IPS DF 19.7 (cell line): ENCODE measurements at places on chromosomes 5 and 9.

- no peak for DNase-seq
These were observed 446.4 kb upstream of the CCNG1 start for GRCh38 chr5:162990856-162991497.

DNA sequence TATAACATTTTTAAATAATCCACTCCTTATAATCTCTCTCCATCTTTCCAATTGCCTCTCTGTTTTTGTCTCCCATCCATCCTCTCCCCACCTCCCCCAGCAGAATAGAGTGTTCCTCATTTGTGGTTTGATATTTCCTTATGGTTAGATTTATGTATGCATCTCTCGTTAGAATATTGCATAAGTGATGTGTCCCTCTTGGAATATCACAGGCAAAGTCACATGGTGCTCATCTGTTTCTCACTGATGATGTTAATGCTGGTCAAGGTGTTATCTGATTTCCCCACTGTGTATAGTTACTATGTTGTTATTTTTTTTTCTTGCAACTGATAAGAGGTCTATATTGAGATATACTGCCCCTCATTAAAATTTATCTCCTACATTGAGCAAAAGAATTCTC is 3.1 kb upstream of the LRRC70 start:
- no peak for DNase-seq

GRCh38 chr5:98031496-98031895 is 742.0 kb upstream of the RGMB start:
- DNase-seq: no peak

DNA sequence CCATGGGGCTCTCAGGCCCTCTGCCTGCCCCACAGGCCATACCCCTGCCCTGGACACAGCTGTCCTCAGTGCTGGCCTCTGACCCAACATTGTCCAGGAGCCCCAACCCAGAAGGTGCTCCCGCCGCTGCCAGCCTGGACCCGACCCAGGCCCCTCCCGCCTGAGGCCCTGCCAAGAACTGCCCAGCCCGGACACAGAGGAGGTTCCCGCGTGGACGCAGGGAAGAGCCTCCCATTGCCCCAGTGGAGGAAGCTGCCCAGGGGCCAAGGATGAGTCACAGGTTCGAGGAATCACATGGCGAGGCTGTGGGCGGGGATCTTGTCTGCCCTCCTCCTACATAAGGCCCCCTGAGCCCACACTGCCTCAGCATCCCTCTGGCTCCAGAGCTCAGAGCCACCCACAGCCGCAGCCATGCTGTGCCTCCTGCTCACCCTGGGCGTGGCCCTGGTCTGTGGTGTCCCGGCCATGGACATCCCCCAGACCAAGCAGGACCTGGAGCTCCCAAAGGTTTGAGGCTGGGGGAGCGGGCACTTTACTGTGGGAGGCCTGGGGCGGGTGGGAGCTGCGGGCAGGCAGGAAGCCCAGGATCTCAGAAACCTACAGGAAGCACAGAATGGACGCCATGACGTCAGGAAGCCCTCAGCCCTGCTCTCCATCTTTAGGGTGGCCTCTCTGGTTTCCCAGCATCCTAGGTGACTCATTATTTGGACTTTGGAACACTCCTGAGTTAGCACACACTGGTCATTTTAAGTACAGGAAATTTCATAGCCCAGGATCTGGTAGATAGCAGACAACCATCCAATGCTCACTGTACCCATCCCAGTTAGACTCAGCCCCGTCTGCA is at the start of gene PAEP:
PAEP (plus strand) TSS at position 366 of the 844 bp plus-strand sequence.
- no peak for DNase-seq

GRCh38 chr5:28961816-28962215 is 1923.4 kb upstream of the CDH9 start:
- DNase-seq: no peak

DNA sequence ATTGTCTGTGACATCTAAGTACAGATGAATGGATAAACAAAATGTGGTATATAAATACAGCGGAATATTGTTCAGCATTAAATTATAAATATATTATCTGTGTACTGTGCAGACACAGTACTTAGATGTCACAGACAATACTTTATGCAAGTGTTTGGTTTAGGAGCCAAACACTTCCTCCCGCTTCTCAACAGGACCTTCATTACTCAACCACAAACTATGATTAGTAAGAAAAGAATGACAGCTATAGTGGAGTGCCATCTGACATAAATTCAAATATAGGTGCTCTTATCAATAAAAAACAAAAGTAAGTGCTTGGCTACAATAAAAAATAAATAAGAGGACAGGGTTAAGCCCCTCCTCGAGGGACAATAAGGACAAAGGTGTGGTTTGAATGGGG is 38.9 kb upstream of the STX17 start:
- DNase-seq: no peak

- DNase-seq: no peak
These were observed 55.4 kb upstream of the RNF130 start for GRCh38 chr5:180126716-180127681.

DNA sequence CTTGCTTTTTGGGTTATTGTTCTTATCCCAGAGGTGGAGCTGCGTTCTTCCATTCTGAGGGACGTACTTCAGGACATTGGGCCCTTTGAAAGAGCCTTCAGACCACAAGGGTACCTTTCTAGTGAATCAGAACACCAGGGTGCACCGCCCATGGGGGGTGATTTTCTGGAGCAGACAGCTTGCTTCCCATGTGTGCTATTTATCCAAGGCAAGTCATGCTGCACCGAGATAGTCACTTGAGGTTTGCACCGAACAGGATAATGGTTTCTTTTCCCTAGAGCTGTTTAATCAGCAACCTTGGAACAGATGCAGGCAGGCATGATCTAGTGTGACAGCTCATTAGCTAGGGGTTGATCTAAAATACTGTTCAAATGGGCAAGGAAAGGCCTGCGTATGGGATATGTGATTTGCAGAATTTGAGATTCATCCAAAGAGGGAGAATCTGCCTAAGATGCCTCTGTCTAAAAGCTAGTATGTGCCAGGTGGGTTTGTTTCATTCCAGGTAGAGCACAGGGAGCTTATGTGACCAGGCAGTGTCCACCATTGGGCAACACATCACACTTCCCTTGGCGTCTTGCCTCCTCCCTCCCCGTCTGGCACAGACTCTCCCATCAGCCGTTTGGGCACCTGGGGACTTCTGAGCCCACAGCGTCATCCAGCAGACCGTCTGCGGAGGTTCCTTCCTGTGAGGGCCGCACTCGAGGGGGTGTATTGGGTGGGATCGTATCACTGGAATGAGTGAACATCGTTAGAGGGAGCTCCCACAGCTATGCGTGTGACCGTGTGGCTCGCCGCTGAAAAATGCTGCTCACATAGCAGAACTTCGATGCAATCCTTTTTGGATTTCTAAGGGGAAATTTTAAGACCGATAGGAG is 23.0 kb downstream of the ABL1 start:
- no peak for DNase-seq

- no peak for DNase-seq
These were observed 12.5 kb upstream of the SMIM23 start for GRCh38 chr5:171773106-171773505.

GRCh38 chr5:172953776-172954675 is 5.2 kb upstream of the RPL26L1 start:
- DNase-seq: no peak

GRCh38 chr5:135457424-135458071 is 5.4 kb upstream of the TIFAB start:
- DNase-seq: no peak

GRCh38 chr5:141958113-141958512 is at the start of gene PCDH12:
Gene PCDH12 (minus strand): TSS chr5:141958202. CDS start chr5:141957851, 351 bp downstream.
- no peak for DNase-seq

- no peak for DNase-seq
These were observed 83.1 kb downstream of the COL27A1 start for GRCh38 chr9:114238472-114238871.

DNA sequence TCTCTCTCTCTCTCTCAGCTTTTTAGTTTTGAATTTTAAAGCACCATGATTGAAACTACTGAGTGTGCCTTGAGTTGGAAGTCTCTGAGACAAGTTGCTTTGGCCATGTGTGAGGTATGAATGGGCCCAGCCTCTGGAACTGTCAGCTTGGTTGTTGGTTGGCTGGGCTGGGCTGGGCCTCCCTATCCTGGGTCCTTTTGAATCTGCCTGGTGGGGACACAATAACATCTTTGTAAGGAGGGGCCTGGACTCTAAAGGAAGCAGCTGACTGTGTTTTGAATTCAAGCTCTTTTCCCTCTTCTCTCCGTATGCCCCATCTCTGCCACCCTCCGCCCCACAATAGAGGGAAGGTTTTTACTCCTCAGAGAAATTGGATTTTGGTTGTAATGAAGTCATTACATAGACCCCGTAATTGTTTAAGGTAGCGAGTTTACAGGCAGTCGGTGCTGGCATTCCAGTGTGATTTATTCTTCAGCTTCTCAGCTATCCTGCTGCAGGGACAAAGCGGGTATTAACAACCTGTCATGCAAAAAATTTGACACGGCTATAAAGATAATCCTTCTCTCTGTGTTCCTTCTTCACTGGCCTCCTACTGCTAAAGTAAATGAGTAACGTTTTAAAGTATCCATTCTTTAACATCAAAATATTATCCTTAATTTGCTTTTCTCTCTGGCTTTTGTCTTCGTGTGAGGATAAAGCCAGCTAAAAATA is 105.4 kb downstream of the DAPK1 start:
- no peak for DNase-seq

DNA sequence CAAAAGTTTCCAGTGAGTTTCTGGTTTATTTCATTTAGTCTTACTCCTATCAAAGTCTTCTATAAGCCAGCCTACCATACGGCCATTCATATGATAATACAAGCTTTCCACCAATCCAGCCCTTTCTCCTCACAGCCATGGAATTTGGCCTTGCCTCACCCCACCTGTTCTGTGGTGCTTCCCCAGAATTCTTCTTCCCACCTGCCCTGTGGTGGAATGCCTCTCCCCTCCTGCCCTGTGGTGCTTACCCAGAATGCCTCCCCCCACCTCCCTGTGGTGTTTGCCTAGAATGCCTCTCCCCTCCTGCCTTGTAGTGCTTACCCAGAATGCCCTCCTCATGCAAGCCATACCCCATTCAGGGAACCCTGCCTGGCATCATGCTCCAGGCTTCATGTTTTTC is 90.3 kb upstream of the APC start:
- DNase-seq: peak; percentile 56

GRCh38 chr9:133009906-133010582 is 20.8 kb upstream of the GTF3C5 start:
- DNase-seq: no peak

GRCh38 chr5:18497089-18497488 is 862.8 kb downstream of the TAF11L14 start:
- DNase-seq: no peak

DNA sequence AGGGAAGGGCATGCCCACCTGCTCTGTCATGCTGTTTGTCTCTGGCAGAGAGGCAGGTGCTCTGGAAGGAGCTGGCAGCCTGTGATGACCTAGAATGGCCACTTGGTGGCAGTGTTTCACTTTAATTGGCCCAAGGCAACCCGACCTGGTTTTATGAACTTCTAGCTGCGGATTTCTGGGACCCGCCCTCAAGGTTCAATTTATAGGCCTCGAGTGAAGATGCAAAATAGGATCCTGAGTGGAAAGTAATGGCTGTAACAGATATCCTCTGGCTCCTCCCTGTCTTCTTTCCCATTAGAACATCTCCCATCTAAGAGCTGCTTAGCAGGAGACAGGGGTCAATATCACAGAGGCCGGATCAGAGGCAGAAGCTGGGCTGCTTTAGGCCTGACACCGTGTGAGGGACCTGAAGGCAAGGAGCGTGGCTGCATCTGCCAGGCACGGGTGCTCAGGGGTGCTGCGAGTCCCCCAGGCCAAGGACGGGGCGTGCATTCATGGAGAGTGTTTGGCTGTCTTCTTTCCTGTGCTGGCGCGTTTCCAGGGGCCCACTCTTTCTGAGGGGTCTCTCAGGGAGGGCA is 56.7 kb upstream of the SLC28A3 start:
- DNase-seq: no peak

GRCh38 chr9:121476156-121476555 is 23.5 kb downstream of the GGTA1 start:
- no peak for DNase-seq

DNA sequence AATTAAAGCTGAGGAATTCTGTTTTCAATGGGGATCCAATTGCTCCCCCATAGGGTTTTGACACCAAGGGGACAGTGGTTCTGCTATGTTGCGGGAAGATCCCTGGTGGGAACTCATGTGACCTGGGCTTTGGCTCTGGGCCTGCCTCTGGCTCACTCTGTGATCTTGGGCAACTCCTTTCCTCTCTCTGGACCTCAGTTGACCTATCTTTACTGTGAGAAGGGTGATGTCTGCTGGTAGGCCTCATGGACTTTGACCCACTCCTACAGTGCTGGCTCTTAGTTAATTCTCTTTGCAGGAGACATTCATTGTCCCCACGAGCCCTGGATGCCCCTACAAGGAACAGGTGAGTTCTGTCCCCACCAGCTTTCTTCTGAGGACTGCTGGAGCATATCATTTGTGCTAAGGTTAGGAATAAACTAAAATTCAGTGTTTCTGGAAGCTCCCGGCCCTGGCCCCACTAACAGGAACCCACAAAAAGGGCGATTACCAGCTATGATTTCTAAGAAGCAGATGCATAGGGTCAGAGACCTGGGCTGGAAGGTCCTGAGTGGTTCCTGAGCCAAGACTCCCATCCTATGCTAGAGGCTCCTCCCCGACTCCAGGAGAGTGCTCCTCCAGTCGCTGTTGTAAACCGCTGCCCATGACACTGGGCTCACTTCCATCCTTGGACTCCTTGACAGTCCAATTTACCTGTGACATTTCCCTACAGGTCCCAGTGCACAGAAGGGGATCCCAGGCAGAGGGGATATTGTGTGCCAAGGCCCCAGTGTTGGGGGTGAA is 218.3 kb downstream of the PAX5 start:
- no peak for DNase-seq

- DNase-seq: no peak
These were observed 441.3 kb upstream of the ADAMTSL1 start for GRCh38 chr9:18032636-18033035.

DNA sequence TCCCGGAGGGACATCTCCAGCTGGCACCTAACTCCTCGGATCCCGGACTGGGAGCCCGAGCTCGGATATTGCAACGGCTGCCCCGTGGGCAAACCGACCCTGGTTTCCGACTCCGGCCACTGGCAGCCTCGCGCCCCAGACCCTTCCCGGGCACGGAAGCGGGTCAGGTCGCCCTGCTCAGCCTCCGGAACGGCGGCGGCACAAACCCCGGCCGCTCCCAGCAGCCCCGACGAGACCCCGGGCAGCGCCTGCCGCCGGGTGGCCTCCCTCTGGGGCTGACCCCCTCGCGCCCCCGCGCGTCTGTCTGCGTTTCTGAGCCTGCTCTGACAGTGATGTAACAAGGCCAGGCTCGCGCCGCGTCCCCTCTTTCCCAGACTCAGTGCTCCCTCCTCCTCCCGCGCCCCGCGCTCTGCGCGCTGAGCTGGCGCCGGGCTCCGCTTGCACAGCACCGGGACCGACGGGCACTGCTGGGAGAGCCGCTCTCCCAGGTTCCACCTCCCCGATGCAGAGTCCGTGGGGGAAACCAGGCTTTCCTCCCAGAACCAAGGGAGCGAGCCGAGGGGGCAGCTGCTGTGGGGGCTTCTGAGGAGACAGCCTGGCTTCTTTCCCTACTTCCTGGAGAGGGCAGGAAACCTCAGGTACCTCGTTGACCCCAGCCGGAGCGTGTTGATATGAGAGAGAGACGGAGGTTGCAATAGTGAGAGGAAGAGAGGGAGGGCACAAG is at the start of gene TMEM215:
TMEM215 (plus strand) TSS at position 373 of the 724 bp plus-strand sequence. CDS start 644 bp downstream, outside the sequence.
- peak; percentile 28 for DNase-seq

- DNase-seq: no peak
These were observed 148.4 kb upstream of the NFIL3 start for GRCh38 chr9:91572044-91572443.
